ENCODE measurements at places on chromosomes 13 and 19.

DNA sequence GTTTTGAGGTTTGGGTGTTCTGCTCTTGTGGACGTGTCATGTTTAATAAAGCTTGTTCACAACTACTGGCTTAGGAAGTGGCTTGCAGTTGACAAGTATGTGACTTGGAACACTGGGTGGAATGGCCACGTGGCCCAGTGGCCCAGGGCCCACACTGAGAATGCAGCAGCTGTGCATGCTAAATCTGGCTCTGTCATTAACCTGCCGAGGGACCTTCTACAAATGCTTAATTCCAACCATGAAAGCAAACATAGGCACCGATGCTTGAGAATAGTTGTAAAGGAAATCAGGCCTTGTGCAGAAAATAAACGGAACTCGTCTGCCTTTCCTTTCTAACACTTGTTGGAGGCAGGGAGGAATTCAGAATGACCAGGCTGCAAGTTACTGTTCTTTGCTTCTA lies 11.6 kb upstream of the CLDN10 start:
- DNase-seq, result peak; percentile 54

- DNase-seq, result no peak
Observed at GRCh38 chr19:7767487-7767886, 4.4 kb downstream of the CLEC4M start.

DNA sequence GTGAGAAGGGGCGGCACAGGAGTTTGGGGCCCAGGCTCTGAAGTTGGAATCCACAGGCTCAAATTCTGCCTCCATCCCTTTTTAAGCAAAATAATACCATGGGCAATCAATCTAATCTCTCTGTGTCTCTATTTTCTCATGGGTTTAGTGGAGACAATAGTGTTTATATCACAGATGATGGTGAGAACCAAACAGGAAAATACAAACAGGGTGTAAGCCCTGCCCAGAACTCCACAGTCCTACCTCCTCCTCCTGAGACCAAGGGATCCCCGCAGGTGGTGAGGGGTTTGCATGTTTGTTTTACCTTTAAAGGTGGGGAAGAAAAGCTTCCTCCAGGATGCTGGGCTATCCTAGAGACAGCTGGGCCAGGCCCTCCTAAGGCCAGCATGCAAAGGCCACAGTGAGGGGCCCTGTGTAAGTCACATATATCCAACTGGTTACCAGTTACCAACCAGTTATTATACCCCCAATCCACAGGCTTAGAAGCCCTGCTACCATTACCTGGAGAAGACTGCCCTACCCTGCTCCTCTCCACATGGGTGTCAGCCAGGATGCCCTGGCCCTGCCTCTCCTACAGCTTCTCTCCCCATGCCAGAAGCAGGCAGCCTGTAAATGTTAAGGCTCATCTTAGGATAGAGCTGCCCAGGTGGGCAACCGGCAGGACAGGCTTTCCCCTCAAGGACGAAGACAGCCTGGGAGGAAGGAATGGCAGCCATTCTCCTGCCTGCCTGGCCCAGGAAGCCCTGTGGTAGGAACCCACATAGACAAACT lies 658.4 kb downstream of the UQCRFS1 start:
- no peak for DNase-seq

DNA sequence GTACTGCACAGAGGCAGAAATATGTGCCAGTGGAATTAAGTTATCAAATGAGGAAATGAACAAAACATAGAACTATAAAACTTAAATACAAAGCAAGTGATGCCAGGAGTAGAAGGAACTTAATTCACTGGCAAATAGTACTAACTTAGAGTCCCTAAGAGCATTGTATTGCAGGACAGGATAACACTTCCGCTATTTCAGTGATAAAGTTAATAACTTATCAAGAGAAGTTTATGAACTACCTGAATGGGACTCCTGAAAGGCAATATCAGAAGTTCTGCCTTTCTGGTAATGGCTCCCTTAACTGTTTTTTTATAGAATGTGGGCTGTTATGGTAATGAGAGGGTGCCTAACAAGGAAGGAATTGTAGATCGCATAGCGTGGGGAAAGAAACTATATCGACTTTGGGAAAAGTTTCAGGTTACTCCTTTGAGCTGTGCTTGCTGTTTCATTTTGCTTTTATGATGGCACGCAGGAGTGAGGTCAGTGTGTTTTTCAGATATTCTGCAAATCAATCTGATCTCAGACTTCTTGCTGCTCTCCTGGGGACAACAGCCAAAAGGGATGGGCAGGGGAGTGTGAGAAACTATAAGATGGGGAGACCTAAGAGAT lies 95.3 kb upstream of the MLNR start:
- DNase-seq, result no peak

DNA sequence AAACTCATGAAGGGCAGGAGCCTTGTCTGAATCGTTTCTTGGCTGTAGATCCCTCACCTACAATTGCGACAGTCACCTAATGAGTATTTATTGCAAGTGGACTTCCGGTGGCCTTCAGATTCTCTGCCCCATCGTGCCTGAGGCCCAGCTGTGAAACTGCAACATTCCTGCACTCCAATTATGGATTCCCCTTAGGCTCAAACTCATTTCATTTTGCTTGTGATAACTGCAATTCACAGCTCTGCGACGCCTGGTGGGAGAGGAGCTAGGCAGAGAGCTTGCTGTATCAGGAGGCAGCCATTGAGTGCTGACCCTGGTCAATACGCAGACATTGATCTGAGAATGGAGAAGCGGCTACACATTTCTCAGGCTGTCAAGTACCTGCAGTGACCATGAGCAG lies 59.0 kb downstream of the CCDC70 start:
- no peak for DNase-seq

- DNase-seq, result no peak
Observed at GRCh38 chr13:67369895-67370660, 139.9 kb upstream of the PCDH9 start.

- DNase-seq, result peak; percentile 42
Observed at GRCh38 chr19:29843180-29844051, 31.6 kb downstream of the CCNE1 start.

GRCh38 chr19:17320435-17320834 lies 11.1 kb downstream of the DDA1 start:
- DNase-seq, result no peak

DNA sequence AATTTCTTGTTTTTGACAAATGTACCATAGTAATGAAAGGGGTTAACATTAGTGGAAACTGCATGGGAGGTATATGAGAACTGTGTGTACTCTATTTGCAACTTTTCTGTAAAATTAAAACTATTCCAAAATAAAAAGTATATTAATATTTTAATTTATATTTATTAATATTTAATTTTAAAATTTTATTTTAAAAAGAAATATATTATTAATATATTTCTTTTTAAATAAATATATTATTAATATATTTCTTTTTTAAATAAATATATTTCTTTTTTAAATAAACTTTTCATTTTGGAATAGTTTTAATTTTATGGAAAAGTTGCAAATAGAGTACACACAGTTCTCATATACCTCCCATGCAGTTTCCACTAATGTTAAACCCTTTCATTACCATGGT lies 101.1 kb upstream of the SLC7A1 start:
- DNase-seq, result no peak

DNA sequence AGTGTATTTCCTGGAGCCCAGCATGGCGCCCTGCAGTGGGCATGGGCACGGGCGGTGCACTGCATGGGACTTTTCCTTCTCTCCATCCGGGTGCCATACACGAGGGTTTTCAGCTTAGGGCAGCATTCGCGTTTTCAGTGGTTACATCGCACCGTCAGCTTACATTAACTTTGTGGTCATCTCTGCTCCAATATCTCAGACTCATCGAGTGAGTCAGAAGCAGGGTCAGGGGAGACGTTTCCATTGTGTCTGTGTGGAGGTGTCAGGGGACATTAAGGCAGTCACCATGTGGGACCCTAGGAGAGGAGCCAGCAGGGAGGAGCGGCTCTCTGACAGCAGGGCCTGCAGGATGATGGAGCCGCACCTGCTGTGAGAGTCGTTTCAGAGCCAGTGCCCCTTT lies 541.0 kb downstream of the FGF9 start:
- DNase-seq, result no peak

GRCh38 chr13:66635526-66635925 lies 594.6 kb downstream of the PCDH9 start:
- DNase-seq, result no peak

- DNase-seq, result no peak
Observed at GRCh38 chr19:39834287-39834841, 402 bp upstream of the DYRK1B start.

DNA sequence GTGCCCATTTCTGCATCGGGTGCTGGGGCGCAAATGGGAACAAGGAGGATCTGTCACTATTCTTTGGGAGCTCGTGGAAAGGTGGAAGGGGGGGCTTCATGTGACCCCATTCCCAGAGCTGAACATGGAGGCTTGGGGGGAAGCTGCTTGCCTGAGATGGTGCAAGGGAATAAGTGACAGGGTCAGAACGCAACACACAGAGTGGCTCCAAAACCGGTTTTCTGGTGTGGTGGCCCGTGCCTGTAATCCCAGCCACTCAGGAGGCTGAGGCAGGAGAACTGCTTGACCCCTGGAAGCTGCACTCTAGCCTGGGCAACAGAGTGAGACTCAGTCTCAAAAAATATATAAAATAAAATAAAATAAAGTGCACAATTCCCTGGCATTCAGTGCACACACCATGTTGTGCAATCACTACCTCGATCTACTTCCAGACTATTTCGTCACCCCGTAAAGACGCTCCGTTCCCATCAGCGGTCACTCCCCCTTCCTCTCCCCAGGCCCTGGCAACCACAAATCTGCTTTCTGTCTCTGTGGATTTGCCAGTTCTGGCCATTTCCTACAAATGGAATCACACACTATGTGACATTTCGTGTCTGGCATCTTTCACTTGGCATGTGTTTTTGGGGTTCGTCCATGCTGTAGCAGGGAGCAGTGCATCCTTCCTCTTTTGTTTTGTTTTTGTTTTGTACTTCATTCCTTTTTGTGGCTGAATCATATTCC lies 18.2 kb upstream of the COMP start:
- no peak for DNase-seq

DNA sequence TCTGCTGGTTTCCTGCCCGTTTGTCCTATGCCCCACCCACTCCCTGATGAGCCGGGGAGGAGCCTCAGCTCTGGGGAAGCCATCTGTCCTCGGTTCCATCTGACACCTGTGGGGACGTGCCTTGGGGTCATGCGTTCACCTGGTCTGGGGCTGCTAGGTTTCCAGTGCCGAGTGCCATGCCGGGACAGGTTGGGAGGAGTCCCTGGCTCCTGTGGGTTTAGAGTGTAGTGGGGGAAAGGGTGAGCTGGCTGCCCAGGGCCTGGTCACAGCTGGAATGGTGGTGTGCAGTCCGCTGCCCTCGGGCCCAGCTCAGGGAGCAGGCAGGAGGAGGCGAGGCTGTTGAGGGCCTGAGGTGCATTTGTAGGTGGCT lies 2.5 kb downstream of the KDM4B start:
- no peak for DNase-seq

DNA sequence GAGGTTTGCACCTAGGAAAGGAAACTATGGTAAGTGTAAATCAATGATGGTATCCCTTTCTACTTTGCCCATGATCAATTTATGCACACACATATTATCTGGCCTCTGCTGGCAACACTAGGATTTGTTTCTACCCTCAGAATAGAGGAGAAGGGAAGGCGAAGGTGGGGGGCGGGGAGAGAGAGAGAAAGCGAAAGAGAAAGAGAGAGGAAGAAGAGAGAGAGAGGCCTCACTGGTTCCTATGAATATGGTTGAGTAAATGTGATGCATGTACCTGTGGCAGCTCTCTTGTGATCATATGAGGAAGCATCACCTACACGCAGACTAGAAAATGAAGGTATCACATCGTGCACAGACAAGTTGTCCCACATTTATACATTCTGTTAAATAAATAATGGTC lies 882.0 kb upstream of the SLITRK6 start:
- DNase-seq, result no peak

DNA sequence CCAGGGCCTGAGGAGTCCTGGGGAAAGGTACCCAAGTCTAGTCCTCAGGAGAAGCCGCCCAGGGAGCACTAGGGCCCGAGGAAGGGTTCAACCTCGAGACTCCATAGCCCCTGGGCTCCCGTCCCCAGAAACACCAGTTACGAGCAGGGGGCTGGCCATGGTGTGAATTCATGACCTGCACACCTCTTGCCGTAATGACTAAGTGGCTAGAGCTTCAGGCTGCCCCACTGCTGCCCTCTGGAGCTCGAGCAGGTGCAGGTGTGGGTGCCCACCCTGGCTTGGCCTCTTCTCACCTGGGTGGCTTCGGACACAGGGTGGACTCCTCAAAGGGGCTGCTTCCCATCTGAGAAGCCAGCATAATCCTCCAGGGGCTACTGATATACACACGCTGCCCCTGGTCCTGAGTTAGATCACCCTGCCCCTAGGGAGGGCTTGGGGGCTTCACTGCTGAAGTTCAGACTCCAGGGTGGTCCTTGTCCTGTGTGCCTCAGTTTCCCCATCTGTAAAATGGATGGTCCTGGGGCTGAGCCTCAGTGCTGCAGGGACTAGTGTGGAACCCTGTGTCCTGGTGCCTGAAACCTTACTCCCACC lies 13.6 kb downstream of the SPC24 start:
- no peak for DNase-seq

- DNase-seq, result no peak
Observed at GRCh38 chr13:27790523-27790922, 1.8 kb upstream of the GSX1 start.

- DNase-seq, result no peak
Observed at GRCh38 chr13:86282442-86282841, 483.2 kb upstream of the SLITRK6 start.

- no peak for DNase-seq
Observed at GRCh38 chr13:113831061-113831460, 32.8 kb downstream of the GAS6 start.

GRCh38 chr19:30649934-30650614 lies 277.9 kb downstream of the ZNF536 start:
- DNase-seq, result no peak

- DNase-seq, result no peak
Observed at GRCh38 chr13:78599645-78600279, 3.6 kb downstream of the POU4F1 start.

DNA sequence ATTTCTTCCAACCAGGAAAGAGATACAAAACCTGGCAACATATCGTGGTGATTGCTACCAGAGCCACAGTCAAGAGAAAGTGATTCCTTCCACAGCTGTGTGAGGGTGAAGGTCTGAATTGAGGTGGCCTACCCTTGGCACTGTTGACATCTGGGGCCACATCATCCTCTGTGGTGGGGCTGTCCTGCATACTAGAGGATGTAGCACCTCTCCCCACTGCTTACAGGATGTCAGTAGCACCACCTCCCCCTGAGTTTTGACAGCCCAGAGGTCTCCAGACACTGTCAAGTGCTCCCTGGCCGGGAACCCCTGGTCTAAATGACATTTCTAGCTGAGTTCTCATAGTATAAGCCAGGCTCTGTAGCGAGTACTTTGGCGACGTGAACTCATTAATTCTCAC lies 15.5 kb downstream of the PTGER1 start:
- DNase-seq, result no peak

DNA sequence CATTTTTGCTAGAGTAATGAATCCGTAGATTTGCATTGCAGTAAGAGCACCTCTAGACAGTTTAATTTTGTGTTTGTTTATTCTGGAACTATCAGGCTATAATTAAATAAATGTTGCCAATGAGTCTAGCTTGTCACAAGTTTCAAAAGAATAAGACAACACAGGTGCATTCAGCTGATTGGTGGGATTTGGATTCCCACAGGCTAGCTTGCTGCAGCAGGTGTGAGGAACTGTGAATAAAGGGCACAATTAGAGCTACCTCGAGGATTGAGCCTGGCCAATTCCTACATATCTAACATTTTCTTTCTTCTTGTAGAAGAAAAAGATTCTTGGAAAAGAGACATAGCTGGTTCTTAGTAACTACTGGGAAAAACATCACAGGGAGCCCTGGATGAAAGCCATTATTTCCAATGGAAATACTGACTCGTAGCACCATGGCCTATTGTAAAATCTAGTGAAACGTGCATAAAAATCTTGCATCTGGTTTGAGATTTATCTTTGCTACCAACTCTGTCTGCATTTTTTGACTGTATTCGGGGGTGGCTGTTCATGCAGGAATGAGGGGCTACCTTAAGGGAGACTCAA lies 360.9 kb downstream of the FGF9 start:
- no peak for DNase-seq
